Activated T-cell treated with anti-CD3 and anti-CD28 coated beads, Interleukin-2, amount 50 U/mL, for 72 hours (primary cell): ENCODE measurements at places on chromosomes 5 and 9. TPM values are rescaled to one million over a fixed set of nuclear protein-coding genes. Genes with fewer than 3 reads are reported as not detected.

- DNase-seq: no peak
These were observed 61.8 kb upstream of the LRRTM2 start for GRCh38 chr5:138936968-138937345.

GRCh38 chr5:135400866-135401265 lies 1.8 kb upstream of the MACROH2A1 start:
- DNase-seq: no peak

GRCh38 chr5:155015239-155015638 lies 1.7 kb downstream of the KIF4B start:
- DNase-seq: no peak

C9orf152 gene
- total RNA-seq: not detected

ASTN2 gene
- total RNA-seq: 5.6 TPM

DNA sequence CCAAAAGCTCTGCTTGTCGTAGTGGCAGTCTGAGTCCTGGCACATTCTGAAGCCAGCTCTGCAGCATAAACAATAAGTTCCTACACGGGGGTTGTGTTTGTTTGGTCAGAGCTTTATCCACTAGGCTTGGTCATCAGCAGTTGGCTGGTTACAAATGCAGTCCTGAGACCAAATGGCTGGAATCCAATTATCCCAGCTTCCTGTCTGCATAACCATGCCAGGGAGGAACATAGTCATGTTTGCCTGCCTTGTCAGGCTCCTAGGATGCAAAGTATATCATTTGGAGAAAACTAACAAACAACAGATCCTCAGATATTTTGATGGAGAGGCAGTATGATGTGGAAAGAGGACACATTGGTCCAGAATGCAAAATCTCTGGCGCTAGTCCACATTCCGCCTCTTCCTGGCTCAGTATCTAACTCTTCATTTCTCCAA lies 85.8 kb downstream of the FBXO38 start:
- no peak for DNase-seq

DNA sequence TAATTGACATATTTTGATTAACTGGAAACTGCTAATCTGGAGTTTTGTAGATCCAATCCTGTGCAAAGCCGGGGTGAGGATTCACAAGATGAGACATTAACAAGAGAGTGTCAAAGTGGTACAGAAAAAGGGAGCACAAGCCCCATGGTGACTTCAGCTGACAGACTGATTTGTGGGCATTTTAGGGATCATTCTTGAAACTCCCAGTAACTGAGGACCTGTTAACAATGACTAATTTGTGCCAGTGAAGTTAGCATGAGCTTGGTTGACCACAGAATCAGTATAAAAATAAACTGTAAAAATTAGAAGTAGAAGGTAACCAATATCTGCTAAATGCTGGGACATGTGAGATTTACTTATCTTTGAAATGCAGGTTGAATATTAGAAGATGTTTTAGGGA lies 1578.3 kb downstream of the EFNA5 start:
- DNase-seq: no peak

PPIC gene
- not detected for total RNA-seq

DNA sequence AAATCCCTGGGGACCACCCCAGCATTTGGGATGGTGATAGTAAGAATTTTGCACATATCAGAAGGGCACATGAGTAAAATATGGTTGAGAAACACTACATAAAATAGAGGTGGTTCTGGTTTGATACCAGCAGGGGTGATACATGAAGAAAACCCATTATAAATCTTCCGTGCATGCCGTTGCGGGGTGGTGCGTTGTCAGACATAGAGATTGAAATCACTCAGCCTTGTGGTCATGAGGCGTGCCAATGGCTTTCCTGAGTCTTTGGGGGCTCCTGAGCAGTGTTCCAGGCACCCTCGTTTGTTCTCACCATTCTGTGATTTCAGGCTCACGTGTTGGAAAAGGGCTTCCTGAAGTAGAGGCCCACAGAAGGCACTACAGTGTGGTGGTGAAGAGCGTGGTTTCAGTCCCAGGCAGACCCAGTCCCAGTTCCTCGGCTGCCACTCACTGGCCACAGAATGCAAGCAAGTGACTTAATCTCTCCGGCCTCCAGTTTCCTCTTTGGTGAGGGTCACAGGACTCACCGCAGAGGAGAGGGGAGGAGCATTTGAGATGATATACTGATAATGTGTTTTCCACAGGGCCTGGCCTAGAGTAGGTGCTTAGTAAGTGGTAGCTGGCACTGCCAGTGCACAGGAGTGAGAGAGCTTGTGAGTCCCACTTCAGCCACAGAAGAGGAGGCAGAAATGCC lies 20.5 kb upstream of the GLRX start:
- peak; percentile 84 for DNase-seq

DNA sequence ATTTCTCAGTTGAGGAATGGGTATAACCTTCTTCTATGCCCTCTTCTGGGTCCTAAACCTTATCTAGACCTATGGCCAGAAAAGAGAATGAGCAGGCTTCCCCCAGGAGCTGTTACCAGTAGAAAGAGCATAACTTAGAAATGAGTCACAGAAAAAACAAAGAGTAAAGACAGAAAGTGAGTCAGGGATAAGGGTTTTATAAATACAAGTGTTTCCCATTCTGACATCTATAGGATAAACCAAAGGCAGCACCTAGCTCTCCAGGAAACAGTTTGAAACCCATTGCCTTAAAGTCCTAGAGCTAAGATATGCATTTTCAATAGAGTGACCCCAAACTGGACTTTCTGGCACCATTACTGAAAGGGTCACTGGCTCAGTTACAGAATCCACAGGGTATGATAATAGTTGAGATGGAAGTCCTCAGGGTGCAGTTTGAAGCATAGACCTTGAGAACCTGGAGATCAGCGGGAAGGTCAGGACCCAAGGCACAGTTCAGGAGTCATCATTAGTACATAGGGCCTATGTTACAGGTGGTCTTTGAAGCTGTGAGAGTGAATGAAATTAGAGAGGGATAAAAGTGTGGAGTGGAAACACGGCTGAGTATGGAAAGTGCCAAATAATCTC lies 42.7 kb upstream of the LIFR start:
- DNase-seq: no peak

DNA sequence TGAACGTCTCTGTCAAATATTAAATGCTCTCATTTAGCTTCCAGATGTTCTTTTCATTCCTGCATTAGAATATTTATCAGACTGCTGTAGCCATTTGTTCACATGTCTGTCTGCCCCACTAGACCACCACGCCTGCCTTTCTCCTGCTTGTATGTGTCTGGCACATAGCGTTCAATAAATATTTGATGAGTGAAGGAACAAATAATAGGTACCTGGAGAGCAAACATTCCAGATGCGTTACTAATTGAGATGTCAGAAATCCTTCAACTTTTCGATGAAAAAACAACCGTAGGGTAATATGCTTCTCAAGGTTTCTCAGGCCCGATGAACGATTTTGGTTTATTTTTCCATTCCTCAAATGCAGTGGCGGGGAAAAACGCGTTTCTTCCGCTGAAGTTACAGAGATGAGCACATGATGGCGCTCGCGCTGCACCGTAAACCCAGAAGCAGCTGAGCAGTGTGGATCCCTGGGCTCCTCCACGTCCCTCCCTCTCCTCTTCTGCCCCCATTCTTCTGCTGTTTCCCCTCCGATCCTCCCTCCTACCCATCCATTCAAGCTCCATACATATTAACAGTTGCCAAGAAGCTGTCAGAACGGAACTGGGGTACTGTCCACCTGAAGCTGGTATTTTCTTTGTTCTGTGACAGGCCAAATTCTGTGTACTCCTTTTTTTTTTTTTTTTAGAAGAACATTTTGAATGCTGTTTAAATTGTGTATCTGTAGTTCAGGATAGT lies 245.4 kb downstream of the MPDZ start:
- no peak for DNase-seq

- no peak for DNase-seq
These were observed 6.0 kb downstream of the PTGS1 start for GRCh38 chr9:122376796-122377195.

GABRG2 gene
- not detected for total RNA-seq

- DNase-seq: no peak
These were observed 74.3 kb downstream of the SEC61B start for GRCh38 chr9:99296291-99296951.

PTRH1 gene
- total RNA-seq: 8.0 TPM

DNA sequence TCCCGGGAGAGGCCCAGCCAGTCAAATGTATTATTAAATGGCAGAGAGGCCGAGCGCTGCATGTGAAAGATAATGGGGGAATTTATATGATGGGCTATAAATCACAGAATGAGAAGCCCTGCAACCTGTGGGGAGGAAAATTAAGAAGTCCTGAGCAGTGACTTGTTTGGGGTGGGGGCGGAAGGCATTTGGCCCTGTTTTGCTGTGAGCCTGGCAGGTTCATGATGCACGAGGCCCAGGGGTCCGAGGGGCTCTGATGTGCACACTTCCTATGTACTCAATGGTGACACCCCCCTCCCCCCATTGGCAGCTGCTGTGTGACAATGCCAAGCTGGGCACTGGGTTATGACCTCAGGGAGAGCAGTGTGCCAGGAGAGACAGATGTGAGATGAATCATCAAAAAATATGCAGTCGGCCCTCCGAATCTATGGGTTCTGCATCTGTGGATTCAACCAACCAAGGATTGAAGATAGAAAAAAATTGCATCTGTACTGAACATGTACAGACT lies 13.7 kb upstream of the DAB2IP start:
- DNase-seq: no peak

DNA sequence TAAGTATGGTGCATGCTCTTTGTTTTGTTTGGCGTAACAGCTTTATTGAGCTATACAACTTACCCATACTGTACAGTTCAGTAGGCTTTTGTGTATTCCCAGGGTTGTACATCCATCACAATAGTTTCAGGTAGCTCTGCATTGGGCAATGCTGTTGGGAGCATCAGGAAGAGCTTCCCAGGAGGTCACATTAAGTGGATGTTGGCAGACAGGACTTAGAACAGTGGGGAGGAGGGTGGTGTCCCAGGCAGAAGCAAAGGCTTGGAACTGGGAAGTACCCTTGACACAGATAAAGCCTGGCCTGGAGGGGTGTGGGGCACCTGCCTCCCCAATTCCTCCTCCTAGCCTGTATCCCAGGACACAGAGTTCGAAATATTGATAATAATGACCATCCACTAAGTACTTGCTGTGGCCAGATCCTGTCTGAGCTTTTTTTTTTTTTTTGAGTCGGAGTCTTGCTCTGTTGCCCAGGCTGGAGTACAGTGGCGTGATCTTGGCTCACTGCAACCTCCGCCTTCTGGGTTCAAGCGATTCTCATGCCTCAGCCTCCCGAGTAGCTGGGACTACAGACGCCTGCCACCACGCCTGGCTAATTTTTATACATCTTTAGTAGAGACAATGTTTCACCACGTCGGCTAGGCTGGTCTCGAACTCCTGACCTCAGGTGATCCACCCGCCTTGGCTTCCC lies 1.3 kb downstream of the BBLN start:
- no peak for DNase-seq

GRCh38 chr5:136016945-136017530 lies 11.8 kb upstream of the TGFBI start:
- DNase-seq: no peak

- DNase-seq: no peak
These were observed 82.8 kb downstream of the PLPP1 start for GRCh38 chr5:55451976-55452375.

DNA sequence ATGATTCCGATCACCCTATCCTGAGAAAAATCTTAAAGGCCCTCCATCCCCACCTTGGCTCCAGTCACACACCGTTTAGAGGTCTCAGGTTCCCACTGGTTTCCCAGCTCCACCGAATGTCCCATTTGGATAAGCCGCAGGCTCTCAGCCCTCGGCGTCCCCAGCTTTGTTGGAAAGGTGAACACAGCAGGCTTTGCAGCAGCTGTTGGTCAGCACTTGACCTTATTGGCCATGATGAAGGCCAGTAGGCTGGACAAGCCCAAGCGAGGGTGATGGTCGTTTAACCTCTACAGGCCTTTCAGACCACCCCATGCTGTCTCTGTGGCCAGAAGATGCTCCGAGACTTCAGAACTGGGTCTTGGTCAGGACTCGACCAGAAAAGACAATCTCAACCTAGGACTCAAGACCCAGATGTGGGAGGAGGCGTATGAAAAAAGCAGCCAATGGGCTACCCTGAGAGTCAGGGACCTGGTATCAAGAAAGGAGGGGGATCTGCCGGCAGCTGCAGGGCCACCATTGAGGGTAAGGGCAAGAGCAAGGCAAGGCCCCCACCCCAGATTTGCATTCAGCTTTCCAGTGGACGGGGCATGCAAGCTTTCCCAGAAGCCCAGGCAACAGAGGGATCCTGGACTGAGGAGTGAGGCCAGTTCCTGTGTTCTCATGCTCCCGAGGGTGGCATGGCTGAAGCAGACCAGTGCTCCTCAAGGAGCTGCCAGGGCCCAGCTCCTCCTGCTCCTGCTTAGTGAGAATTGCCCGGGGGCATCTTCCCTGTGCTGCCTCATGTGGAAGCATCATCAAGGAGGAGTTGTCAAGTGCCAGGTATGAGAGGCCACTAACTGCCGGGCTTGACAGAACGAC lies 13.4 kb downstream of the UBE2QL1 start:
- no peak for DNase-seq

RMI1 gene
- 22.4 TPM for total RNA-seq

SLC35D2 gene
- total RNA-seq: 5.4 TPM

- DNase-seq: no peak
These were observed 31.6 kb downstream of the EXD3 start for GRCh38 chr9:137391411-137391754.

VDAC1 gene
- 258 TPM for total RNA-seq
